ENCODE measurements at places on chromosomes 1 and 21.

DNA sequence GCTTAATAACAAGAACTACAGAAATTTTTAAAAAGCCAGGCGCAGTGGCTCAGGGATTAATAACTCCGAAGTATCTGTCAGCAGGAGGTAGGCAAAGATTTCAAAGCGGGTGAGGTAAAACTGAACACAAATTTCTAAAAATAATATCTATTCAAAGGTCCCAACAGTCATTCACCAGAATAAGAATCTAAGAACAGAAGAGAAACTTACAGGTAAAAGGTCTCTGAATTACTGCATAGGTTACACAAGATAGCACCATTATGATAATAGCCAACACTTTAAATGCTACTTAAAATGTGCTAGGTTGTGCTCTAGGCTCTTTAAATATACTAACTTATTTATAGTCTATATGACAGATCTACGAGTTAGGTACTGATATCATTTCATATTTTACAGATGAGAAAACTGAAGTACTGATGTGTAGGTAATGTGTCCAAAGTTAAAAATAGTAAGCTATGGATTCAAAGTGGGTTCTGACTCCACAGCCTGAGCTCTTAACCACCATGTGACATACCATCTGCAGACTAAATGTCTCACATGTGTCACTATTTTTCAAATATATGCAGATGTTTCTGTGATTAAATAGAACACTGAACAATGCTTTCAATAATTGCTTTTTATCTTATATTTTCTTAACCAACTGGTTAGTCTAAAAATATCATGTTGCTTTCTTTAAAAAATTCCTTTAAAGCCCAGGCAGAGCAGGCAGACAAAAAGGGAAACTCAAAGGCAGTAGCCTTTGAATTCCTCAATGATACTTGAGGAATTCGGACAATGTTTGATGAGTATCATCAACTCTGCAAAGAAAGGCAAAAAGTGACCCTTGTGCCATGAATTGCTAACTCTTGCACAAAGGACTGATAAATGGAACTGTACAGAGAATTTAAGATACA is 80.5 kb upstream of the TTC39A start:
- DNase-seq = no peak

- DNase-seq = no peak
These were observed at the start of gene CD1D for GRCh38 chr1:158180741-158181576. Gene CD1D (plus strand): TSS chr1:158180895. CDS start chr1:158181102, 207 bp downstream.

GRCh38 chr1:28195780-28196179 is 19.3 kb upstream of the PTAFR start:
- DNase-seq = no peak

- DNase-seq = no peak
These were observed 5.4 kb downstream of the EIF2D start for GRCh38 chr1:206606867-206607266.

- no peak for DNase-seq
These were observed 347.1 kb downstream of the NCAM2 start for GRCh38 chr21:21345296-21345695.

DNA sequence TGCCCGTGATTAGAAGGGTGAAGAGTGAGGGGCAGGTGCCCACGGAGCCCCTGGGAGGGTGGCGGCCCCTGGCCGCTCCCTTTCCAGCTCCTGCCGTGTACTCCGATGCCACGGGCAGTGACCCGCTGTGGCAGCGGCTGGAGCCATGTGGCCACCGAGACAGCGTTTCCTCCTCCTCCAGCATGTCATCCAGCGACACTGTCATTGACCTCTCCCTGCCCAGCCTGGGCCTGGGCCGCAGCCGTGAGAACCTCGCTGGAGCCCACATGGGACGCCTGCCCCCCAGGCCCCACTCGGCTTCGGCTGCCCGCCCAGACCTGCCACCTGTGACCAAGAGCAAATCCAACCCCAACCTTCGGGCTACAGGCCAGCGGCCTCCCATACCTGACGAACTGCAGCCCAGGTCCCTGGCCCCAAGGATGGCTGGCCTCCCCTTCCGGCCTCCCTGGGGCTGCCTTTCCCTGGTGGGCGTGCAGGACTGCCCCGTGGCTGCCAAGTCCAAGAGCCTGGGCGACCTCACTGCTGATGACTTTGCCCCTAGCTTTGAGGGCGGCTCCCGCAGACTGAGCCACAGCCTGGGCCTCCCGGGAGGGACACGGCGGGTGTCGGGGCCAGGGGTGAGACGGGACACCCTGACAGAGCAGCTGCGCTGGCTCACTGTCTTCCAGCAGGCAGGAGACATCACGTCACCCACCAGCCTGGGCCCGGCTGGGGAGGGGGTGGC is 22.0 kb downstream of the PANK4 start:
- DNase-seq = no peak

DNA sequence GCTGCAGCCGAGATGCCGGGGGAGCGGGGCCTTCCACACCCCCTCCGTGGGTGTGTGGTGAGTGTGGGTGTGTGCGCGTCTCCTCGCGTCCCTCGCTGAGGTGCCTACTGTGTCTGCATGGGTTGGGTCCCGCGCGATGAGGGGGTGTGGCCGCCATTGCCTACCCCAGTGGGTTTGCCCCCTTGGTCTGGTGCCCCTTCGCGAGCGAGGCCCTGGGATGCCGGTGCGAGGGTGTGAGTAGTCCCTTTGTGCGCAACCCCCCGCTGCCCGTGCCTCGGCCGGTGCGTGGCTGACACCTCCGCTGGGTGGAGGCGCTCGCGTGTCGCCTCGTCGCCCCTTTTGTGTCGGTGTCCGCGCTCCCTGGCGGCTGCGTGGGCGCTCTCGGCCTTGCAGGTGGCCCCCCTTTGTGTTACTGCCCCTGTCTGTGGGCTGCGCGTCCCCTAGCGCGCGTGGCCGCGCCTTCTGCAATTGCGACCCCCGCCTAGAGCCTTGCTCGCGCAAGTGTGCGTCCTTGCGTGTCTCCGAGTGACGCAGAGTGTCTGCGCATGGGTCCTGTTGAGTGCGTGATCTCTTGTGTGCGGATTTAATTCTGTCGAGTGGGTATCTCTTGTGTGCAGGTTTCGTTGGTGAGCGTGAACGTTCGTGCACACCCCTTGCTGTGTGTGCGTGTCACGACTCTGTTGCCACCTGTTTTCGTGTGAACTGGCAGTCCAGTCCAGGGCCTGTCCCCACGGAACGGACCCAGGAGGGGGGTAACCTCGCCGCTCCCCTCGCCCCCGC is 553 bp downstream of the TTC3 start:
- peak; percentile 23 for DNase-seq

DNA sequence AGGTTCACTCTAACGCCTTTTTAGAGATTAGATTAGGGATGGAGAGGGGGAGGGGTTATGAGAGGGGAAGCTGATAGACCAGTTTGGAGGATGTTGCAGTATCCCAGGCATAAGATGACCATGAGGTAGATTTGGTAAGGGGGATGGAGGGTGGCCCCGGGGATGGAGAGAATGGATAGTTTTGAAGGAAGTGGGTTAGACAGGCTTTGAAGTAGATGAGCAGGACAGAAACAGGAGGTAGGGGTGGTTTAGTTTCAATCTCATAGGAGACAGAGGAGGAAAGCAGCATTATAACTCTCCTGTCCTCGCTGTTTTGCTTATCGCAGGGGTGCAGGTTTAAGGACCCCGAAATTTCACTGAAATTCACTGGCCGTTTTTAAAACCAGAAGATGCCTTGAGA is 11.8 kb downstream of the UBIAD1 start:
- DNase-seq = no peak

DNA sequence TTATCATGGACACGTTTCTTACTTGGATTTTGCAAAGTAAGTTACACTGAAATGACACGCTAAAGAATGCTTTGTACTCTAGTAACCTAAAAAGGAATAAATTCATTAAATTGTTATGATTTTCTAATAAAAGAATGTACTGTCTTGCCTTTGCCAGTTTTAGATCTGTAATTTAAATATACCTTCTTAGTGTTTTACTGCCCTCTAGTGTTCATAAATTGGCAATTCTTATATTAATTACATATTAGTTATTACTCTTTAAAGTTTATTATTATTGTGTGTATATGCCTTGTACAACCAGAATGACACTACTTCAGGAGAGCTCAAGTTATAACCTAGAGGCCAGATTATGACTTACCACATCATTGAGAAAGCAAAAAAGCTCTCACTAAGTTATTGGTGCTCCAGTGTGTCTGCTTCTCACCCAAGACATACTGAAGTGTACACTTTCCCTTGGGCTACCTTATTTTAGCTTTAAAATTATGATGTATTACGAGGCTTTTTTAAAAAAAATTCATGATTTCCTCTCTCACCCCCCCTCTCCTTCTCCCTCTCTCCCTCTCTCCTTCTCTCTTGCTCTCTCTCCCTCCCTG is 169.9 kb downstream of the HS2ST1 start:
- no peak for DNase-seq

GRCh38 chr1:227049253-227049652 is 109.2 kb downstream of the COQ8A start:
- DNase-seq = no peak

GRCh38 chr1:15042866-15043265 is 110.7 kb upstream of the TMEM51 start:
- no peak for DNase-seq

DNA sequence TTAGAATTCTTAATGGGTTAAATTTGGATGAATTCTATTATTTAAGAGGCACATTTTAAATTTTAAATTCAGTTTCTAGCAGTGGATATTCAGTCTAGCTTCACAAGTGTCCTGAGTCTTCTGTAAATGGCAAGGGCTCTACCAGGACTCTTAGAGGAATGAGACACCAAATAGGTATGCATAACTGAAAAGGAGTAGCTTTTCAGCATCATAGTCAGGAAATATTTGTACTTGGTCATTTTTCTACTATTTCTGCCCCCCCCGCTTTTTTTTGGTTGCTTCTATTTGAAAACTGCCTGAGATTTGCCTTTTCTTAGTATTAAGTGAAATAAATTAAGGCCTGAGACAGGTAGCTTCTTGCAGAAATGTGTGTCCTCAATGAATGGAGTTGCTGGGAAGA is 80.2 kb downstream of the MAST2 start:
- DNase-seq = no peak

DNA sequence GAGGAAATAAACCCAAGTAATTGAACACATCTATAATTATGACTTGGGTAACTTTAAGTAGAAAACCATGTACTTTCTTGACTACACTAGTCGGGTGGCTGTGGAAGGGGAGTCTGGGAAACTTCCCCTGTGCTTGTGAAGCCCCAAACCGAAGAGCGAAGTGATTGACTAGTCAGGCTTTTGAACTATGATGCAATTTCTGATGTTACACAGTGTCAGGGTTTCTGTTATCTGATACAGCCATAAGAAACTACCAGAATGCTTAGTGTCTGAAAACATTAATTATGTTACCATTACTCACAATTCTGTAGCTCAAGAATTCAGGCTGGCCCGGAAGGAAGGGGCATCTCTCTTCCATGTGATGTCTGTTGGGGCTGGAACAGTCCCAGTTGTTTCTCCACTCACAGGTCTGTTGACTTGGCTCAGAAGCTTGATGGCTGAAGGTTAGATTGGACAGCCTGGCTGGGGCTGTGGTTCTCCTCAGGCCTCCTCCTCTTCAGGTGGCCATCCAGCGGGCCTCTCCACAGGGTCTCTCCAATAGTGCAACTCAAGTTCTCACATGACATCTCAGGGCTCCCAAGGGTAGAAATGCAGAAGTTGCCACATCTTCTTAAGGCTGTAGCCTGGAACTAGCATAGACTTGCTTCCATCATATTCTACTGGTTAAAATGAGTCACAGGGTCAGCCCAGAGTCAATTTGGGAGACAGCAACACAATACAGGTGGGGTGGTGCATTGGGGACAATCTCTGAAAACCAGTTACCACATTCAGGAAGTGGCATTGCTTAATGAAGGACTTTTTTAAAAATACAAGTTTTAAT is 8.3 kb upstream of the C8B start:
- no peak for DNase-seq

DNA sequence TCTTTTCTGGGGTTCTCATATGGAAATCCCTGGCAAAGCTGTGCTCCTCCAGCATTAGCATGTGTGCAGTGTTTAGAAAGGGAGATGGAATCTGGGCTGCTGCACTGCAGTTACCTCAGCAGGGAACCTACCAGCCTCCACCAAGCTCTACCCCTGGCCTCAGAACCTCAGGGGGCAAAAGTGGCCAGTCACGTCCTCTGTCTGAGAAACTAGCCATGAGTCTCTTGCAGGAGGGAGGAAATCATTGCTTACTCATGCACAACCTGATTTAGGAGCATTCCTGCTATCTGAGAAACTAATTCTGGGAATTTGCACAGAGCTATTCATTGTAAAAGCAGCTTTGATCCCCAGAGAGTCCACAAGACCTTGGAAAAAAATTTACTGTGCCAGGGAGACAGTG is 80.6 kb upstream of the IPO9 start:
- no peak for DNase-seq

GRCh38 chr1:116006486-116006964 is 30.2 kb downstream of the SLC22A15 start:
- DNase-seq = no peak

GRCh38 chr1:37691497-37692077 is 729 bp upstream of the CDCA8 start:
- DNase-seq = no peak

DNA sequence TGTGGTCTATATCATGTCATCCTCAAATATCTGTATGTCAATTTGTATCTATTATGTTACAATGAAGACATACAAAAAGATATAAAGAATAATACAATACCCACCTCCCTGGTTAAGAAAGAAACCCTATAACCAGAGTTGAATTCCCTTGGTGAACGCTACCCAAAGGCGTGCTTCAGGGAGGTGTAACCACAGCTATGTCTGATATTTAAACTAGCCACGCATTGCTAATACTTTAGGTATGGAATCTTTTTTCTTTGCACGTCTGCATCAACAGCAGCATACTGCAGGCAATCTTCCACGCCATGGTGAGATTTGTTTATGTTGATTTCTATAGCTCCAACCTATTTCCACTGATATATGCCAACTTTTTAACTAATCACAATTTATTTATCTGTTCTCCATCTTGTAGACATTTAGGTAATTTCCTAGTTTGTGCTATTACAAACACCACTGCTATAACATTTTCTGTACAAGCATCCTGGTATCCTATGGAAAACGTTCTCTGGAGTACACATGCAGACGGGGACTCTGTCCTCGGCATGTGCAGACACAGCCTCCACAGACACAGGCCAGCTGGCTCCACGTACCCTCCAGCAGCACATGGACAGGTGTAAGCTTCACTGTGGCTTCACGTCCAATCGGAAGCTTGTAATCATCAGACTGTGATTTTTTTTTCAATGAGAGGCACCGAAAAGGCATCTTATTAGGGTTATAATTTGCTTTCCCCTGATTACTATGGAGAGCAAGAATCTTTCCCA is 58.5 kb downstream of the HSF2BP start:
- DNase-seq = no peak

- no peak for DNase-seq
These were observed 48.3 kb downstream of the IGSF21 start for GRCh38 chr1:18155881-18156385.

GRCh38 chr1:92169214-92170005 is 48.3 kb upstream of the C1orf146 start:
- no peak for DNase-seq

DNA sequence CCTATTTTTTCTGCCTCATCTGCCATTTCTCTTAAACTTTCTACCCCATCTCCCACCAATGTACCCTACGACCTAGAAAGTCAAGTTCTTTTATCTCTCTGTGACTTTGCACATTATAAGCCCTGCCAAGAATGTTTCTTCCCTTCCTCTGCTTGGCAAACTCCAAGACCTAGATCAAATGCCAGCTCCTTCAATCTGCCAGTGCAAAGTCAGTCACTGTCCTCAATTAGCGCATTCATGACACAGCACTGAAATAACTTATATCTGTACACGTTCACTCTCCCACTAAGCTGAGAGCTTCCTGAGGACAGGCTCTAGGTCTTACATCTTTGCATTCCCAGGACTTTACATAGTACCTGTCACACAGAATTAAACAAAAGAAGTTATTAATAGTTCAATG is 21.4 kb upstream of the LSM10 start:
- DNase-seq = no peak
